Stimulated activated CD8-positive, alpha-beta memory T cell treated with anti-CD3 and anti-CD28 coated beads, Interleukin-2, amount 100 ng/mL, for 1 hour (primary cell): ENCODE measurements at places on chromosomes 4 and X.

GRCh38 chr4:62208921-62209320 lies 1008.8 kb downstream of the ADGRL3 start:
- DNase-seq, result no peak

- no peak for DNase-seq
Measured at GRCh38 chr4:112593438-112594133, 43.1 kb downstream of the ZGRF1 start.

DNA sequence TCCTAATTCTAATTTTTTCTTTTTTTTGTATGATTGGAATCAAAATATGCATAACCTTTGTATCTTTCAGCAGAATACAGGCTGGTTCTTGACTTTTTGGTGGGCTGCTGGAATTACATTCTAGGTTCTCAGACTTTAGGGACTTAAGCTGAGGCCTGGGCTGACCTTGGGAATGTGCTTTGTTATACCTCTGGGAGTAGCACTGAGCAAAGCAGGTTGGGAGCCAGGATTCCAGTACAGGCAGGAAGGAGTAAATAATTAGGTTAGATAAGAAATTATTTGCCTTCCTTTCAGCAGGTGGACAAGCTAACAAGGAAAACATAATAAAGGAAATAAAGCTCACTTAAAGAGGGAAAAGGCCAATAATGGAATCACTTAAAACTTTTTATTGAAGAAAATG lies 49.9 kb upstream of the SLC4A4 start:
- DNase-seq, result no peak

DNA sequence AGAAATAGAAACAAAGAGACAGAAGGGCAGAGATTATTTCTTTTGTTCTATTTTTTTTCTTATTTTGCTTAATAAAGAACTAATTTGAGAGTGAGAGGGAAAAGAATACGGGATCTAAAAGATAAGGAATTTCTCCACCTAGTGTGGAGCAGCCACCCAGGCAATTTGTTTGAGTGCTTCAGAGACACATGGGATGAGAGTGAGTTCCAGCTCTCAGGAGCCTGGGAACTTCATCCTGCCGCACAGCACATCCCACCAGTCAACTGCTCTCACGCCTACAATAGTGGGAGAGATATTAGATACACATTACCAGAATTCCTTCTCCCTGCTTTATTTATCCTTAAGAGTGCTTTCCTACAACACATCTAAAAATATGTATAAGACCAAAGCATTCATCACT lies 946.4 kb downstream of the PDHA2 start:
- DNase-seq, result no peak

DNA sequence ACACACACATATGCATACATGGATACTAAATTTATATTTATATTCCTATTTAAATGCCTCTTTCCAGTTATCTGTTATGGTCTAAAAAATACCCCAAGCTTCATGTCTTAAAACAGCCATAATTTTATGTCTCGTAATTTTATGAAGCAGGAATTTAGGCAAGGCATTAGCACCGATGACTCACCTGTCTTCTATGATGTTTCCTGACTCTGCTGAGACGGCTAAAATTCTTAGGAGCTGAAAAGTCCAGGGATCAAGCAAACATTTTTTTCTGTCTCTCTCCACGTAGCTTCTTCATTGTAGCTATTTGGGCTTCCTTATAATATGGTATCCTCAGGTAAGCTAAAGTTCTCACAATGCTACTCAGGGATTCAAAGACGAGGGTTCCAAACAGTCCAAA lies 930.3 kb downstream of the STIM2 start:
- no peak for DNase-seq

DNA sequence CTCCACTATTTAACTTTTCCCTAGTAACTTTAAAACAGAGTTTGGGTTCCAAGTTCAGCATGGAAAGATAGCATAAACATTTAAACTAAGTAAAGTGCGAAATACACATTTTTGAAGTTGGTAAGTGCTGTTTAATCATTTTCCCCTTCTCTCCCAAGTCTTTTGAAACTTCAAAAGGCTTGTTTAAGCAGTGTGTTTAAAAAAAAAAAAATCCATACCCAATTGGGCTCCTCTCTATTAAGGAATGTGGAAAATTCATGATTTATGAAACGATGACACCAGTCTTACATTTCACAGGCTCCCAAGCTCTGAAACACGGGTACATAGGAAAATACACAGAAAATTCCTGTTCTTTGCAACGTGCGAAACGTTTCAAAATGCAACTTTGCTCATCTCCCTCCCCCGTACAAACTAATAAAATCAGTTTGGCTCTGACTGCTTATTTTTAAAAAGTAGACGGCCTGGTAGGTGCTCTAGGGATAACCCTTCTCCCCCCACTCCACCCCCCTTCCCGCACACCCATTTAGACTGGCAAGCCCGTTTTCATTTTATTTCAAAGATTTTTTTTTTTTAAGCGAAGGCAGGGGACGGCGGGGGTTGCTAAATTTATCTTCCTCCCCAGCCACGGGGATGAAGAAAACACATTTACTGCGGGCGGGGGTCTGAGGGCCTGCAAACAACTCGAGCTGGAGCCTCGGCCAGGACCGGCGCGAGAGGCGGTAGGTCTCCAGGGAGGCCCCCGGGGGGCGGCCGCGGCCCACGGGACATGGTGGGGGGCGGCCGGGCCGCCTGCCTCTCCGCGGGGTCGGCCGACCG lies 786 bp upstream of the ZFX start:
- no peak for DNase-seq

- no peak for DNase-seq
Measured at GRCh38 chrX:34790026-34790425, 132.9 kb upstream of the TMEM47 start.

DNA sequence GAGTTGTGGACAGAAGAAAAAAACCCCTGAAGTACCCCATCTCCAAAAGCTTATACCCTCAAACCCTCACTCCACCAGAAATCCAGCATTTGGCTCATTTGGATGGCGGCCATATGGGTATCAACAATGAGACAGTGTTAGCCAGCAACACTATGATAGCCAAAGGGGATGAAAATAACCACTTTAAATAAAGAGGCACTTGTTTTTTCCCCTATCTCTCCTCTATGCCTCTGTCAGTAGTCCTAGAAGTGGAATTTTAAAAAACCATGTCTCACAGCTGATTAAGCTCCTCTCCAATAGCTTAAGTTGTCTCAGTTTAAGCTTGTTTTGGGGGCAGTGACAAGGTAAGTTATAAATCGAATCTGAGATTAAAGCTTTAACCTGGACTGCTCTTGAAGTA lies 124.0 kb downstream of the MOSPD2 start:
- no peak for DNase-seq

DNA sequence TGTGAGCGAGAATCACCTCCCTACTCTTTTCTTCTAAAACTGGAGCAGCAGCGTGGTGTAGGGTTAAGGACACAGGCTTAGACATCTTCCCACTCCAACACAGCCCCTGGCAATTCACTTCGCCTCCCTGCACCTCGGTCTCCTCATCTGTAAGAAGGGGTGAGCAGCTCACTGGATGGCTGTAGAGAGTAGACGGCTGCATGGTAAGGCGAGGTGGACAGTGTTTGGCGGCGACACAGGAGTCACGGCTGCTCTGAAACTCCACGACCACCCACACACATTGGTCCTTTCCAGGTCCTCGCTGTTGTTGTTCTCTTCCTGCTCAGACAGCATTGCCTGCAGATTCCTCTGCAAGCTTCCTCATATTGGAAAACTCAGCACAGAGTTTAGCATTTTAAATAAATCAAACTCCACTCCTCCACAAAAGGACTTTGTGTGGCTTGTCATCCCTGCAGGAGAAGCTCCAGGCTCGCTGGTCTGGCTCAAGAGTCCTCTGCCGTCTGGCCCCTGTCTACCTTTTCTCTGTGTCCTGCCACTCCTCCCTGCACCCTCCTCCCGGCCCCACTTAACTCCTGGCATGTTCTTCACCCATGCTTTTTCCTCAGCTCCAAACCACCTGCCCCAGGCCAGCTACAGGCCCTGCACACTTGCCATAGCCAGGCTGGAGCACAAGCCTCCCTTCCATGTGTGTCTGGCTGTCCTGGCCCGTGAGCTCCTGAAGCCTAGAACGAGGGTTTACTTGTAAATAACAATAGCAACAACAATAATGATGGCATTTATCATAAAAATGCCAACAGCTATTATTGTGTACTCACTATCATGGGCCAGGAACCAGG lies 41.3 kb upstream of the CRMP1 start:
- DNase-seq, result no peak

DNA sequence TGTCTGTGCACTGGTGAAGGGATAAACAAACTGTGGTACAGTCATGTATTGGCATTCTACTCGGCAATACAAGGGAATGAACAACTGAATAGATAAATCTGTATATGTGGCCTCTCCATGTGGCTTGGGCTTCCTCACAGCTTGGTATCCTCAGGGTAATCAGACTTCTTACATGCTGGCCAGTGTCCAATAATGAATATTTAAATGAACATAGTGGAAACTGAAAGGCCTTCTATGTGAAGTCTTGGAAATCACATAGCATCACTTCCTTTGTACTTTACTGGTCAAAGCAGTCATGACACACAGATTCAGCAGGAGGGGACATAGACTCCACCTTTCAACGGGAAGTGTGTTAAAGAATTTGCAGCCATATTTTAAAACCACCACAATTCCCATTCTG lies 33.4 kb upstream of the GPR101 start:
- no peak for DNase-seq

DNA sequence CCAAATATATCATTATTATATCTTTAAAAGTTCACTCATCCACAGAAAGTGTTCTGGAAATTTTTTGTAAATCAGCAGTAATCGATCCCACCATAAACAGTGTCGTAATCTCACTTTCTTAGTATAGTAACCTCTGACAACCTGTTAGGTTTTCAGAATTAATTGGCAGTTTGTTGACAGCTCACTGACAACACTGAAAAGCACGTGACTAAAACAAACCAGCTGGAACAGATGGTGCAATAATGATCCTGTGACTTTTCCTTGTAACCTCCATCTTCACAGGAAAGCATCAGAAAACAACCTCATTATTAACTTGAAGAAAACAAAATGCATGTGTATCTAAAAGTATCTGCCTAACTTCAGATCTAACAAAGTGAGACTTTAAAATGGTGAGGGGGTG lies 48.5 kb downstream of the FSTL5 start:
- DNase-seq, result no peak

GRCh38 chr4:8761167-8761823 lies 110.3 kb downstream of the HMX1 start:
- DNase-seq, result no peak

DNA sequence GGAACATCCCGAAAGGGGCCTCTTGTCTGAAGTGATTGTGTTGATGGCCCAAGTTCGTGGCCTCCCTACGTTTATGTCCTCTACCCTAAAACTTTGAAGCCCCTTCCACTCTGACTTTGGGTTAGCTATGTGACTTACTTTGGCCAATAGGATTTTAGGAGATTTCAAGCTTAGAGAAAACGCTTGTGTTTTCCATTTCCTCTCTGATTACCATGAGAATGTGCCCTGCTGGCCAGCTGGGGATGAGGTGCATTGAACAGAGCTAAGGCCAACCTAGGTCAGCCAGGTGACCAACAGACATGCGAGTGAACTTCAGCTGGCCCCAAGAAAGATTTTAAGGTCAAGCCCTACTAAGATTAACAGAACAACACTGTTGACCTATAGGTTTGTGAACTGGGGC lies 82.4 kb downstream of the SLC2A9 start:
- no peak for DNase-seq

DNA sequence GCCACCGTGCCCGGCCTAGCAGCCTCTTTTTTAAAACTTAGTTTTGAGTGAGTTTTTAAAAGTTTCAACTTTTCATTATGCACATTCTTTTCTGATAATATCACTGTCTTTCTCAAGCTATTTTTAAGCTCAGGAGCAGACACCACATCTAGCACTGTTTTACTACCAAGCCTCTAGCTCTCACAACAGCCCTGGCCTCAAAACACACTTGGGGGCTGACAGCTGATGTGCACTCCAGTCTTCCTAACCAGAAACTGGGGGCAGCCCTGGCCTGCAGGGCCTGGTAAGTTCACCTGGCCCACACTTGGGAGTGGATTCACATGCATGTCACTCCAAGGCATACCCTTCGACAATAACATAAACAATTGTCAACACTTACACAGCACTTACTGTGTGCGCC lies 34.0 kb downstream of the CENPU start:
- DNase-seq, result no peak

- DNase-seq, result no peak
Measured at GRCh38 chr4:2996415-2996814, 33.0 kb downstream of the GRK4 start.

DNA sequence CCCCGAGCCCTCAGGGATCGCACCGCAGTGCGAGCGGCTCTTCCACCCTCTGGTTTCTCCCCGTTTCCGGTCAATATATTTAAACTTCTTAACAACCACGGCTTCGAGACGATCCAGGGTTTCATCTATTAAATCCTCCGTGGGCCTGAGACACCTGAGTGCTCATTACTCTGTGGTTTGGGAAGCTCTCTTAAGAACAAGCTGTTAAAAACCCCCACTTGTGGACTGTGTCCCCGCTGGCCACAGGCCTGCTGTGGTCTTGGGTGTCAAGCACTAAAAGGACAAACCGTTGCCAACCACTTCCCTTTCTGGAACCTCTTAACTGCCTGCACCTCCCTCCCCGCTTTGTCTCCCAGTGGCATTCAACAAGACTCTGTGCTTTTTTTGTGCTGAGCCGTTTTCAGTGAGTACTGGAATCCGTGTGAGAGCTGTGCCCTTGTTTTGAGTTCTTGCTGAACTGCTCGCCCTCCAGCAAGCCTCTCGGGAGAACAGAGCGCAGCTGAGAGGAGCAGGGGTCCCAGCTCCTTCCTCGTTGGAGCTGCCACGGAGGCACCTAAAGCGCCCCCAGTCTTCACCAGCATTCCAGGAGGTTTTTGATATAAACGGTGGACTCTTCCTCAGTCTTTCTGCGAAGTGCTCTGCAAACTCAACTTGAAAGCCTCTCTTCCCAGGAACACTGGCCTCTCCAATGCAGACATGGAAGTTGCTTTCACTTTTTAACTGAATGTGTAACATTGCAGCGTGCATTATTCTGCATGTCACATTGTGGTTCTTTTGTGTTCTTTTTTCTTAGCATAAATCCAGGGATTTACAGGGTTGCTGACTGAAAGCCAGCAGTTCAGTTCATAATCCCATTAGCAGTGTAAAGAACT lies 691 bp upstream of the IGFBP7 start:
- DNase-seq, result no peak

DNA sequence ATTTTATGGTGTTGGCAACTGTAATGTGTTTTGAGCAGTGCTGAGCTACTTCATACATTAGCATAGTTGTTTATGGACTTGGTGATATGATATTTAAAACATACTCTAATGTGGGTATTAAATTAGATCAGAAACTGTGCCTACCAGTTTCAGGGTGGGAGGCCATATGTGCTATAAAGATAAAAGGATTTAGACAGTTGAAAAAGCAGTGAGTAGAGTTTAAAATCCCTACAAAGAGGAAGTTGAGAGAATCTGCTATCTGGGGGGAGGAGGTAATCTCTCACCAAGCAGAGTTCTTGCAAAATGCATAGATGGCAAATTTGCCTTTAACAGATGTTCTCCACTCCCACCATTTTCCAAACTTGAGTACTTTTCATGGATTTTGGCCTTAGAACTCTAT lies 154.5 kb downstream of the SPOCK3 start:
- DNase-seq, result no peak

DNA sequence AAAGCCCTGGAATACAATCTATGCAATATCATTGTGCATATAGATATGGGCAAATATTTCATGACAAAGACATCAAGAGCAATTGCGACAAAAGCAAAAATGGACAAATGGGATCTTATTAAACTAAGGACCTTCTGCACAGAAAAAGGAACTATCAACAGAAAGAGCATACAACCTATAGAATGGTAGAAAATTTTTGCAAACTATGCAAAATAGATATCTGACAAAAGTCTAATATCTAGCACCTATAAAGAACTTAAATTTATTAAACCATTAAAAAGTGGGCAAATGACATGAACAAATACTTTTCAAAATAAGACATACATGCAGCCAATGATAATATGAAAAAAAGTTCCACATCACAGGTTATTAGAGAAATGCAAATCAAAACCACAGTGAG lies 312.9 kb downstream of the GLUD2 start:
- no peak for DNase-seq
